ENCODE measurements at places on chromosomes 4 and X.

GRCh38 chr4:168118116-168118655 is 25.8 kb downstream of the ANXA10 start:
- DNase-seq: no peak

- DNase-seq: no peak
Measured at GRCh38 chrX:65994519-65995506, 45.1 kb downstream of the VSIG4 start.

GRCh38 chr4:166458756-166459155 is 585.7 kb downstream of the TLL1 start:
- DNase-seq: no peak

GRCh38 chrX:109773374-109773773 is 40.3 kb upstream of the ACSL4 start:
- DNase-seq: no peak

DNA sequence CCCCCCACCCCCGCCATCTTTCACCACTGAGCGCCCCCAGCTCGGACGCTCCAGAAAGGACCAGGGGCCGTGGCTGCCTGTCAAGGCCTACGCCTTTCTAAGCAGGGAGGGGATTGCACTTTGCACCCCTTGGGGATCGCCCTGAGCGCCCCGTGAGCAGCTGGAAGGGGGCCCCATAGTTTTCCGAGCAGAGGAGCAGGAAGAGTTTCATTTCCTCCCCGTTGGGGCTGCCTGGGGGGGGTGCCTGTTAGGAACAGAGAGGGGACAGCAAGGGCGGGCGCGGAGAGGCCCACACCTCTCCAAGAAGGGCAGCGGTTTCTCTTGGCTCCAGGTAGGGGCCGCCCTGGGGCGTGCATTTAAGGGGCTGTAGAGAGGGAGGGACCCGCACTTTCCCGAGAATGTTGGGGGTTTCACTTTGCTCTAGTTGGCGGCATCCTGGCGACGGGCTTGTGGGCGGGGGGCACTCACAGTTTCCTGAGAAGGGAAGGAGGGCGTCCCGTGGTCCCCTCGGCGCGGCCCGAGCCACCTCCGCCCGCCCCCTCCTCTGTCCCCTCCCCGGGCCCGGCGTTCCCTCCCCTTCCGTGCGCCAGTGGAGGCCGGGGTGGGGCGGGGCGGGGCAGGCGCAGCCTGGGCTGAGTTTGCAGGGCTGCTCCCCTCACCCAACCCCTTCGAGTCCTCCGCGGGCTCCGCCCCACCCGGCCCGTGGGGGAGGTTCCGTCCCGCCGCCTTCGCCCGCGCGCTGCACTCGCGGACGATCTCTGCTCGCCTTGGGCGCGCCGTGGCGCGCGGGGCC is 82.3 kb upstream of the CD99 start:
- peak; percentile 84 for DNase-seq

GRCh38 chr4:128560754-128561495 is 248.6 kb upstream of the JADE1 start:
- DNase-seq: no peak

DNA sequence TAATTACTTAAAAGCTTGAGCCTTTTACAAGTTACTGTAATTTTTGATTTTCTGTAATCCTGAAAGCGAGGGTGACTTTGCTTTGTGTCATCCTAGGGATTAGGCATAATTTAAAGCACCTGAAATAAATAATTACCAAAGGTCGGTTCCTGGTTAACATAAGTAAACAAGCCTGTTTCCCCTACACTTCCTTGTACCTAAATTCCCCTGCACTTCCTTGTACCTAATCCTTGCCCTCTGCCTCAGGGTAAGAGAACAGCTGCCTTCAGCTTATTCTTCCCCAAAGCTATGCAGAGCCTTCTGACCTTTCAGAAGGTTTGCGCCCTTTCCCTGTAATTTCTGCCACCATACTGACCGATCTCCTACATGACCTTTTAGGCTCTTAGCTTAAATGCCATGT is 166.1 kb upstream of the PDE5A start:
- DNase-seq: no peak

- no peak for DNase-seq
Measured at GRCh38 chr4:1500231-1500965, 94.2 kb upstream of the NKX1-1 start.

- no peak for DNase-seq
Measured at GRCh38 chr4:24837781-24838180, 42.4 kb downstream of the SOD3 start.

GRCh38 chr4:15753786-15754185 is 24.3 kb upstream of the CD38 start:
- no peak for DNase-seq

GRCh38 chr4:175983636-175984035 is 82.0 kb upstream of the WDR17 start:
- no peak for DNase-seq

DNA sequence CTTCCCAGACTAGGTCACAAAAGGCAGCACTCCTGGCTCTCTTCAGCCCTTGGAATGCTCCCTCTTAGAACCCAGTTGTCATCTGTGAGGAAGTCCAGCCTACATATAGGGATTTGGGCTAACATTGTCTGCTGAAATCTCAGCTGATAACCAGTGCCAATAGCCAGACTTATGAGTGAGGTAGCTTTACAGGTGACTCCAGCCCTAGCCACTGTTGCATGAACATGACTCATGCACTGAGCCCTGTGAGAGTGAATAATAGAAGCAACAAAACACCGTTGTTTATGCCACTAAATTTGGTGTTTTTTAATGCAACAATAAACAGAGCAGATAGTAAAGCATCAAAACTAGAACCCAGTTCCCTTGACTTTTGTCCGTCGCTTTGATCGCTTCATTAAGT is 433.2 kb downstream of the STIM2 start:
- DNase-seq: no peak

GRCh38 chr4:43394976-43395375 is 502.5 kb downstream of the GRXCR1 start:
- DNase-seq: no peak

DNA sequence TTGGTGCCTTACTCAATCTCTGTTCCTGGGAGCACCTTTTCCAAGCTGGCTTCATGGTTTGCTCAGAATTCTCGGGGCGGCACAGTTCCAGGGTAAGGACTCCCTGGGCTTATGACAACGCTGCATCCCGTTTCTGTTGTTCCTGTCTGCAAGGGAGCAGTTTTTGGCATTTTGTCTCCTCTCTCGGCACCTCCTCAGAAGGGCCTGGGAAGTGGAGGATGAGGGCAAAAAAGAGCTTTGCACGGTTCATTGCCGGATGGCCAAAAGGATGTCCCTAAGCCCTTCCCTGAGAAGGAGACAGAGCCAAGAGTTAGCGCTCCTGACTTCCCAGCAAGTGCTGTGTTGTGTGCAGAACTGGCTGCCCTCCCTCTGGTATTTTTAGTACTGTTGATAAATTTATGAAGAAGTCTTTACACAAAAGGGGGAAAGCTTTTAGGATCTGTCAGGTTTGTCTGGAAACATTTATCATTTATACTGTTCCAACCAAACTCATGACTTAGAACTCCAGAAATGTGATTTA is 13.4 kb downstream of the SRD5A3 start:
- no peak for DNase-seq

- no peak for DNase-seq
Measured at GRCh38 chrX:39261446-39262147, 460.3 kb downstream of the MID1IP1 start.

- DNase-seq: no peak
Measured at GRCh38 chr4:188439641-188440311, 300.5 kb downstream of the TRIML1 start.

DNA sequence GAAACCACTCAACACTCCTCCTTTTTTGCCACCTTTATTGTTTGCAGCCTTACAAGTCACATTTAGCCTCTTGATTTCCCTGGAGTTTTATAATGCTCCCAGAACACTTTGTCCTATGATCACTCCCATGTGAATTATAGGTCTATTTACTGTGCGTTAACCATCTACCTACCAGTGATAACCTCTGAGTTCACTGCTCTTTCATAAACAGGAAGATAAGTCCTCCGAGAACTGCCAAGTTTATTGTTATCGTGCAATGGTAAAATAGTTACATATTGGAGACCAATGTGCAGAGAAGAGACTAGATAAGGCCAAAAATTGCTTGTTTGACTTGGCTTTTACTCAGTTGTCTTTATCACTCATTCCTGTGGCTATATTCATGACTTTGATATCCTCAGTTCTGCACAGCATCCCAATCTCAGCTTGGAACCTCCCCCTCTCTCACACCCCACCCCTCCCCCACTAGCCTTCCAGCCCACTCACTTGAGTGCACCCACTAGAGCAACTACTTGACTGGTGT is 12.9 kb upstream of the NUDT9 start:
- DNase-seq: no peak

DNA sequence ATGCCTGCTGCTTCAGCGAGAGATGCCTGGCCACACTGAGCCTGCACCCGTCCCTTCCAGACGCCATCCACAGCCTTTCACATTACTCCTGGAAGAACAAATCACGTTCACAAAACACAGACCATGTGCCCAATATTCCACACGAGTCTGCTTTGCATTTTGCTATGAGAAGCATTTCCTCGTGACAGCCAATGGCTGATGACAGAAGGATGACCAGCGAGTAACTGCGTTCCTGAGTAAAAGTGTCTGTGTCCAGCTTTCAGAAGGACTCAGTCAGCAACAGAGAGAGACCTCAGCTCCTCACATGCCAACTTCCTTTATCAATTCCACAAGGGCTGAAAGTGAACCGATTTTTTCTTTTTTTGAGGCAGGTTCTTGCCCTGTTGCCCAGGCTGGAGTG is 19.5 kb downstream of the NAT8L start:
- DNase-seq: no peak

DNA sequence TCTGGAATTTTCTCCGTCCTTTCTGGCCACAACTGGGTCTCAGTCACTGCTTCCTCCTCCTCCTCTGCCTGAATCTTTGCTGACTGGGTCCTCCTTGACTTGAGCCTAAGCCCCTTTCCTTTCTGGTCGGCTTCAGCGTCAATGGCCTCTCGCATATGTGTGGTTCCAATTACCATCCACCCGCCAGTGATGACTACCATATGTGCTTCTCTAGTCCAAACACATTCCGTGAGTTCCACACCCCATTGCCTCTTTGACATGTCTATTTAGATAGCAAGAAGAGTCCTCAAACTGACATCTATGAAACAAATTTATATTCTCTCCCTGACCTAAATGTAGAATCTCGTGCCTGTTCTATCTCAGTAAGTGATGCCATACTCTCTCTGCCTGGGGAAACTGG is 19.8 kb downstream of the MXRA5 start:
- no peak for DNase-seq

GRCh38 chr4:88919056-88919455 is 137.9 kb downstream of the FAM13A start:
- DNase-seq: no peak

GRCh38 chr4:90996813-90997212 is 869.6 kb downstream of the CCSER1 start:
- no peak for DNase-seq

GRCh38 chr4:76585897-76586360 is 150.9 kb downstream of the SHROOM3 start:
- no peak for DNase-seq

- no peak for DNase-seq
Measured at GRCh38 chr4:173547889-173548288, 17.9 kb upstream of the HAND2 start.

DNA sequence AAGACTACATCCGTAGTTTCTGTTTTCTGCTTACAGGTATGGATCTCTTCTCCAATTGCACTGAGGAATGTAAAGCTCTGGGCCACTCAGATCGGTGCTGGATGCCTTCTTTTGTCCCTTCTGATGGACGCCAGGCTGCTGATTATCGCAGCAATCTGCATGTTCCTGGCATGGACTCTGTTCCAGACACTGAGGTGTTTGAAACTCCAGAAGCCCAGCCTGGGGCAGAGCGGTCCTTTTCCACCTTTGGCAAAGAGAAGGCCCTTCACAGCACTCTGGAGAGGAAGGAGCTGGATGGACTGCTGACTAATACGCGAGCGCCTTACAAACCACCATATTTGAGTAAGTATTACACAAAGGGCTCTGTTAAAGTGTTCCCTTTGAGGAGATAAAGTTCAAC is 13.8 kb downstream of the PCDH10 start:
- DNase-seq: no peak

DNA sequence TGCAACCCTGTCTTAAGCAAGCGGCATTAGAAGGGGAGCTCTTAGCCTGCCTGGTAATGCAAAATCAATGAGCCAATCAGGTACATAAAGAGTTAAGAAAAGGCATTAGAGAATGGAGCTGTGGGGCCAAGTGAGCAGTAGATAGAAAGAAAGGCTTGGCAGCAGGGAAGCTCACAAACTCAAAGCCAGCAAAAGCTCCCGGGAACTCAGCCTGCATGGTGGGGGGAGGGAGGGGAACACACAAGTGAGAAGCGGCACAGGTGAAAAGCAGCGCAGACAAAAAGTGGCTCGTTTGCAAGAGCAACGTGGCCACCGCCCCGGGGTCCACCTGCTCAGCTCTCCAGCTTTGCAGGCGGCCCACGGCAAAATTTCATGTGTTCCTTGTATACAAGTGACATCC is 818.5 kb downstream of the FAM133A start:
- DNase-seq: no peak

DNA sequence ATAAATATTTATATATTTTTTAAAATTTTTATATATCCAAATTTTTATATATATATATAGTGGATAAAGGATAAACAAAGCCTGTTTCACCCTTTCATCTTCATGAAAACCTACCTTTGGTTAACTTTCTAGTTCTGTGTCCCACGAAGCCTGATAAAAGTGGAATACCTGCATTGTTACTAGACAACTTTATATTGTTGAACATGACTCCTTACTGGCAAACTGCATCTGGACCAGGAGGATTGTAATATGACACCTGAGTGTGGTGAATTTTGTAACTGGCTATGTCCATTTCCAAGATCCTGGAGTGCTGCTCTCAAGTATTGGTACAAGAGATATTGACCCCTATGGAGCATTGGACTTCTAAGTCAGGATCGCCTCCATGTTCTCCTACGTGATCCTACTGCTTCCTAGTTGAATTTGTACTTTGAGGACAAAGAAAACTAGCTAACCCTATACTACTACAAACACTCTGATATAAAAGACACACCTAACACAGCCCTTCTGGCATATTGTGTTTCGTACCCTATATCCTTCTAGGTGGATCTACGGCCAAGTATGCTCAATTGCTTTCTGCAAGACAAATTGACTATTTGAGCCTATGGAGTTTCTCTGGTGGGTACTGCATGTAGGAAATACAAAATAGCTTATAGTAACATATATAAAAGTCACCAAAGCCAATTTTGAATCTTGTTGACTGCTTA is 61.3 kb upstream of the PRRG1 start:
- DNase-seq: no peak

- no peak for DNase-seq
Measured at GRCh38 chr4:165118256-165118909, 5.7 kb upstream of the TMEM192 start.

GRCh38 chr4:25950461-25951389 is 36.7 kb downstream of the SMIM20 start:
- DNase-seq: no peak
